ENCODE measurements at places on chromosomes 12 and 14.

- DNase-seq: no peak
Measured at GRCh38 chr14:56390859-56391258, 188.7 kb upstream of the TMEM260 start.

GRCh38 chr14:60328583-60328982 is 79.6 kb downstream of the PPM1A start:
- no peak for DNase-seq

- DNase-seq: no peak
Measured at GRCh38 chr12:77273898-77274297, 208.5 kb upstream of the E2F7 start.

DNA sequence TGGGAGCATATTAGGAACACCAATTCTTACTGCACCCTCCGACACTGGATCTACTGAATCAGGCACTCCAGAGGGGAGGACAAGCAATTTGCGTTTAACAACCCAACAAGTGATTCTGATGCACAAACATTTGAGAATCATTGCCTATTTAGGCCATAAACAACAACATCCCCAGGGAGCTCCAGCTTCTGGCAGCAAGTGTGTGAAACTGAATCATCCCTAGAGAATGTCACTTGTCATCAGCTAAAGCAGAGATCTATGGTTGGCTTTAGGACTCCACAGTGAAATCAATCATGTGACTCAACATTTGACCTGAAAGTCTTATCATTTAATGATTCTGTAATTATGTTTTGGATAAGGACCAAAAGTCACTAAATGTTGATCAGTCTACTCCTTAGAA is 505.0 kb upstream of the FLRT2 start:
- no peak for DNase-seq

- DNase-seq: no peak
Measured at GRCh38 chr12:71551529-71551928, 111.9 kb downstream of the LGR5 start.

DNA sequence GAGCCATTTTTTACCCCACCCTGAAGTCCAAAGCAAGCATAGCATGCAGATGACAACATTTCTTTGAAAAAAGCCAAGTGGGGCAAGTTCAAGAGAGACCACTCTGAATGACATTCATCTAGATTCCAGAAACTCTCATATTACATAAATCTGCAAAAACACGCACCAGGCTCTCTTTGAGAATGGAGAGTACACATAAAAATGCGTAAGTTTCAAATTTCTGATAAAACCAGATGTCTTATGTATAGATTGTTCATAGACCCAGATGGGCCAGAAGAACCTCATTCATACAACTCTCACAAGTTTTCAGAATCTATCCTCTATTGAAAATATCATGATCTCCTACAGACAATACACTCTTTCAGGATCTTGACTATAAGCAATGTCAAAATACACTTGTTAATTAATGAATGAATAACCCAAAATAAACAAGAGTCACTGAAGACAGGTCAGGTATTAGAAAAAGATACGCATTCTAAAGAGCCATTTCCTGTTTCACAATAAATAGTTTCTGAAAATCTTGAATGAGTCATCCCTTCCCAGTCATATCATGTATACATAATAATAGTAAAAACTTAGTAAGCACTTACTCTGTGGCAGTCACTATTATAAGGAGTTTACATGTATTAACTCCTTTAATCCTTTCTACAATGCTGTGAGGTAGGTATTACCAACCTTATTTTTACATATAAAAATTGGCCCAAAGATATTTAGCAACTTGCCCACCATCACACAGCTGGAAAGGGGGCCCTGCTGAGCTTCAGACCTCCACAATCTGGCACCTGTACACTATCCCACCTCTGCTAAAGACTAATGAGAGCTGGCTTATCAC is 72.0 kb downstream of the PPP2R5E start:
- DNase-seq: peak; percentile 66

- no peak for DNase-seq
Measured at GRCh38 chr12:80717856-80718255, 1.1 kb downstream of the MYF5 start.

DNA sequence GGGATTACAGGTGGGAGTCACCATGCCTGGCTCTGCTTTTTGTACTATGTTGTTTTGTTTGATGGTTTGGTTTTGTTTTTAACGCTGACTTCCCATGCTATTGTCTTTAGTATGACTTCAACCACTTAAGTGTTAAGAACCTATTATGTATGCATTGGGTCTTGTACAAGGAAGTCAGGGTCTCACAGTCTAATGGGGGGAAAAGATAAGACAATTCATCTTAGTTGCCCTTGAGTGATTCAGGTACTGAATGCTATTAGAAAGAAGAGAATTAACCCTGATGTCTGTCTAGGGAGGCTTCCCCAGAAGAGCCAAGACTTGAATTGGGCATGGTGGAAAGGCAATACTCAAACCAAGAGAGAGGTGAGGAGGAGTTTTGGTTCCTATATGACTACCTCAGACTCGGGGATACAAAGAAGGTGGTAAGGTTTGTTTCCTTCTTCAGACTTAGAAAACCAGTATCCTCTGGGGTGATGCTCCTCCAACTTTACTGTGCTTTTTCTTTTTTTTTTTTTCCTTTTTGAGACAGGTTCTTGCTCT is 64.6 kb downstream of the SUSD6 start:
- DNase-seq: peak; percentile 69

- no peak for DNase-seq
Measured at GRCh38 chr14:97319691-97320090, 522.5 kb downstream of the VRK1 start.
